ENCODE measurements at places on chromosomes 2 and 18.

DNA sequence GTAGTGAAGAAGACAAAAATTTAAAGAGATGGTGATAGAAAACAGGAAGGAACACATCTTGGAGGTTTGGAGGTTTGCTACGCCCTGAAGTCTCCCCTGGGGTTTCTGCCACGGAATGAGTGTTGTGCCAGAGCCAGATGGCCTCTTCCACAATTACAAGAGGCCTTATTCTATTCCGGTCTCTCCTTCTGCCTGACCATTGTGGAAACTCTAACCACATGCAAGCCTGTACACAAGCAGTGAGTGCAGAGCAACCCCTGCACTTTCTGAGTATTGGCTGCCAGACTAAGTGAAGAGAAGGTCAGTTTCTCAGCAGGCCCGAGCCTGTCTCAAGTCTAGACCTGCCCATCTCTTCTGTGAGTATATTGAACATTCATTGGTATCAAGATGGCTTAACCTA, 22.7 kb upstream of the MYO1B start:
- no peak for DNase-seq

DNA sequence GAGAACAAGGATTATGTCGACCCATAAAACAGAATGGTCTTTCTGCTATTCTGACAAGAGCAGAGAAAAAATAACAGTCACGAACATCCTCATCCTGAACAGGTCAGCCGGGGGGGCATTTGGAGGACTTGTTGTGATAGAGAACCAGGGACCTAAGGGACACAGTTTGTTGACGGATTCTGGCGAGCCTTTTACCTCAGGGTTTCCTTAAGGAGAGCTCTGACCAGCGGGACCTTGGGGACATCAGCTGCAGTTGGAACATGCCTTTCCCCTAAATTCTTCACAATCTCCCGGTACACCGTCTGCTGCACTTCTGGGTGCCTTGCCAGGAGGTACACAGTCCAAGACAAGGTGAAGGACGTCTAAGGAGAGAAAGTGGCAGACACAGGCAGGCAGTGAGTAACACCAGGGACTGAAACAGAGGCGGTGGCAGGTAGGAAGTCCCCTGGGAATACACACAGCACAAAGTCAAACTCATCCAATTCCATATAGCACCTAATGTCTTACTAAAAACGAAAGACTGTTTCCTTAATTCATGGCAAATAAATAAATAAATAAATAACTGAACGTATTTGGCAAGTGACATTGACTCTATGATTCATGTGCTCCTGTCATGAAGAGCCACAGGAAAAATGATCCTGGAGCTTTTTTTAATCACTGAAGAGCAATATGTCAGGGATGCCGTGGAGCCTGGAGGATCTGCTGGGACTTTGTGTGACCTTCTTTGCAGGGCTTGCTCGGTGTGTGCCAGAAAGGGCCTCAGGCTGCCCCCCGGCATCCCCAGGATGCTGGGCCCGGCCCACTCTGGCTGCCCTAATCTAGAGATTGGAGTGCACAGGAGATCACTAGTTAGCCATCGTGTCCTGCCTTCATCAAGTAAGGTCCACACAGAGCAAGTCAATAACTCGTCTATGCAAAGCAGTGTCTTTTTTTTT, 24.7 kb downstream of the CYP27C1 start:
- DNase-seq = no peak

DNA sequence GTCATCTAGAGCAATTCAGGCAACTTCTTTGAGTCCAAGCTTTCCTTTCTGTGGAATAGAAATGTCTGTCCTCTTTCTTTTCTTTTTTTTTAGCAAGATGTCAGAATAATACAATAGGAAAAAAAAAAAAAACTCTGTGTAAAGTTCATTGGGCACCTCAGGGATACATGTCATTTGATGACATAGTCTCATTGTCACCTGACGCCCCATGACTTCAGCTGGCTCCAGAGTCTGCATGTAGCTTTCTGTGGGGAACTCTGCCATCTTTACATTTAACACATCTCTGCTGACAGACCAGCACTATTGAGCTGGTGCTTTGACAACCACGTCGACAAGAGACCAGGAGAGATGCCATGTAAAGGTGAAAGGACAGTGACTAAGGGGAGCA, 172.5 kb upstream of the KLF7 start:
- DNase-seq = no peak

DNA sequence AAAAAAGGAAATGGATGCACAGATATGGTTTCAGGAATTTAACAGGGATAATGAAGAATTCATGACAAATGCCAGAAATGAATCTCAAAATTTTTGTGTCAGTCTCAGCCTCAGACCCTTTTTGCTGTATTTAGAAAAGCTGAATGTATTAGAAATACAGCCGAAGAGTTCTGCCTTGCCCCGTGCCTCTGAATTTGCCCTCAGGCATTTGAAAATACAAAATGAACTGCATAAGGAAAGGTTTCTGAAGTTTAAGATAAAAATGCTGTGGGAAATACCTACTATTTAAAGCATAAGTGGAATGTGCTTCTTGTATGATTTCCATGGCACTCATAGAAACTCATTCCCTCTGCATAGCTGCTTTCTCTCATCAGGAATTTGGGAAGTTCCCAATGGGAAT, 1580.6 kb downstream of the DPP10 start:
- no peak for DNase-seq

DNA sequence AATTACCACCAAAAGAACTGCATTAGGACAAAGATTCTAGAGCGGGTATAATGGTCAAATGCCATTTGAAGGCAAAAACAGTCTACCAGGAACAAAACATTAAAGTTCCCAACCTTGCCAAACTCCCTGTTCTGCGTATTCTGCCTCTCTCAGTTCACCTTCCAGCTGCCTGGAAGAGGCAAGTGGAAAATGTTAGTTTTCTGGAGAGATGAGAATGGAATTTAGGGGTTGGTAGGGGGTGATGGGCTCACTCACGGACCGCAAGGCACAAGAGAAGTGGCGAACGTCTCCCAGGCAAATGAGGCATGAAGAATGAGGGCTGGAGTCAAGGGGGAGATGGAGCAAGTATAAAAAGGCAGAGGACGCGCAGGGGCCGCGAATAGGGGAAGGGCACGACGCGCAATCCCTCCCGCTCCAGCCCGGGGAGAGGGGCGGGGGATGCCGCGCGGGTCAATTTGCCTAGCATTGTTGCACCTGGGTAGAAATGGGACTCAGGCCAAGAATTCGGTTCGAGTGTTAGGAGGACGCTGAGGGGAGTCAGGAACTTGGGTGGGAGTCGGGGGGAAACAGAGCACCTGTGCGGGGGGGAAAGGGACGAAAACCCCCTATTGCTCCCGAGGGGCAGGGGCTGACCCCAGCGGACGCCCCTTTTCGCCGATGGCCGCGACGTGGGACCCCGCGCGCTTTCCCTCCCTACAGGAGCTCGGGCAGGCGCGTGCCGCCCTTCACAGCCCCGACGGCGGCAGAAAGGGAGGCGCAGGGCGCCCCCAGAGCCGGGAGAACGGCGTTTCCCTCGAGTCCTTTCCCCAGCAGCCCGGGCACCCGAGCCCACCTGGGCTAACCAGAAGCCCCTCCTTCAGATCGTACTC, 573 bp downstream of the PAIP2B start:
- peak; percentile 52 for DNase-seq

- DNase-seq = no peak
These were observed 26.3 kb upstream of the CASP8 start for GRCh38 chr2:201233812-201234662.

All from SW 1271 (cell line).